ENCODE measurements at places on chromosomes 7 and 10.

- DNase-seq = no peak
Measured at GRCh38 chr10:125778556-125778955, 2.9 kb upstream of the MMP21 start.

DNA sequence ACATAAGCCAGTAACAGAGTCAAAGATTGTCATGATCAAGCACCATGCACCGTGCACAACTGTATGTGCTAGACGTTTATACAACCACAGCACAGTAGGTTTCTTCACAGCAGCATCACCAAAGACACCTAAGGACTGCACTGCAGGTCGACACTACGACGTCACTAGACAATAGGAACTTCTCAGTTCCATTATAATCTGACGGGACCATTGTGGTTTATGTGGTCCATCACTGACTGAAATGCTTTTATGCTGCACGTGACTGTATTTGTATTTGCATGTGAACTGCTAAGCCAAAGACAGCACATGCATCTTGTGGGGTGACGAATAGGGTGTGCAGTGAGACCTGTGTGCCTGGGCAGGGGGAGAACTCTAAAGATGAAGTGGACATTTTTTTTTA, 164.9 kb downstream of the PARD3 start:
- DNase-seq = no peak

DNA sequence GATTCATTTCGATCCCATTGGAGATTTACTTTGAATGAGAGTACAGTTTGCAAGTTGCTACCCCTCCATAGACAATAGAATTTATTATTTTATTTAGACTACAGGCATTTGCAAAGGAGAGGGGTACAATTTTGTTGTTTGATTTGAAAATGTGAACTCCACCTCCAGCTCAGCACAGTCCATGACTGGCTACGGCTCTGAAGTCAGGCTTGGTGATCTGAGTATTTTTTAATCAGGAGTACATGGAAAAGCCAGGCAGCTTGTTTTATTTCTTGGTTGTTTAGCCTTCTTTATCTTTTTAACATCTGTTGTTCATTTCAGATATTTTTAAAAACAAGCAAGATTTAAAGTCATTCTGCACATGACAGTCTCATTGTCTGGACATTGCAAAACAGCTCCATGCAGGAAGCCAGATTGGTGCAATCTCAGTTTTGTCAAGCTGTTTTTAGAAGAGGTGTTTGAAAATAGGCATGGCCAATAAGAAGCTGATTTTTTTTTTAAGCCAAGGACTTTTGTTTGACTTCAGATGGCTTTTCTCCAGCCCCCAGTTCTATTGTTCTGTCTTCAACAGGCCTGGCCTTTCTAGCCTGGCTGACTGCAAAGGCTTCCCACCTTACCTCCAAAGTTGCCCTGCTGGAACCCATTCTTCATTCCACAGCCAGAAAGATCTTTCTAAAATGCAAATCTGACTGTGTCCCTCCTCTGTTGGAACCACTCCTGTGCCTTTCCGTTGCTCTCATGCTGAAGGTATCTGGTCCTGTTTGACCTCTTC, 12.2 kb downstream of the PLXDC2 start:
- no peak for DNase-seq

- no peak for DNase-seq
Measured at GRCh38 chr10:120748519-120748918, 102.6 kb upstream of the WDR11 start.

- DNase-seq = no peak
Measured at GRCh38 chr7:24406053-24406788, 122.2 kb downstream of the NPY start.

- no peak for DNase-seq
Measured at GRCh38 chr7:2170576-2171521, 61.9 kb downstream of the MAD1L1 start.

DNA sequence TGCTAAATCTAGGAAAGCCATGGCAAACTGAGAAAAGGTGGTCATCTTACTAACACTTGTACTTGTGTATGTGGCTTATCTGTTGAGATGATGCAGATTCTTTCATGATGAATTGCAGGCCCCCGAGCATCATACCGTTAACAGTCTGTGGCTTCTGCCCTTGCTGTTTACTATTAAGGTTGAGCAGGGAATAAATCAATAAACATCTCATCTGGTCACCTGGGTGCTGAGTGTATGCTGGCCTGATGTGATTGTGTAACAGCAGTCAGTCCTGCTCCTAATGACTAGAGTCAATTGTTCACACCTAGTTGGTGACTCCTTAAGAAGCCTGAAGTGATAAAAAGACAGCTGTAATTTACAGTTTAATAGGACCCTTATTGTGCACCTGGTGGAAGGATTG, 8.3 kb upstream of the GNAT3 start:
- DNase-seq = no peak

- DNase-seq = no peak
Measured at GRCh38 chr7:39709768-39710311, 86.5 kb downstream of the RALA start.

- DNase-seq = no peak
Measured at GRCh38 chr7:45182856-45183710, 25.5 kb downstream of the RAMP3 start.

DNA sequence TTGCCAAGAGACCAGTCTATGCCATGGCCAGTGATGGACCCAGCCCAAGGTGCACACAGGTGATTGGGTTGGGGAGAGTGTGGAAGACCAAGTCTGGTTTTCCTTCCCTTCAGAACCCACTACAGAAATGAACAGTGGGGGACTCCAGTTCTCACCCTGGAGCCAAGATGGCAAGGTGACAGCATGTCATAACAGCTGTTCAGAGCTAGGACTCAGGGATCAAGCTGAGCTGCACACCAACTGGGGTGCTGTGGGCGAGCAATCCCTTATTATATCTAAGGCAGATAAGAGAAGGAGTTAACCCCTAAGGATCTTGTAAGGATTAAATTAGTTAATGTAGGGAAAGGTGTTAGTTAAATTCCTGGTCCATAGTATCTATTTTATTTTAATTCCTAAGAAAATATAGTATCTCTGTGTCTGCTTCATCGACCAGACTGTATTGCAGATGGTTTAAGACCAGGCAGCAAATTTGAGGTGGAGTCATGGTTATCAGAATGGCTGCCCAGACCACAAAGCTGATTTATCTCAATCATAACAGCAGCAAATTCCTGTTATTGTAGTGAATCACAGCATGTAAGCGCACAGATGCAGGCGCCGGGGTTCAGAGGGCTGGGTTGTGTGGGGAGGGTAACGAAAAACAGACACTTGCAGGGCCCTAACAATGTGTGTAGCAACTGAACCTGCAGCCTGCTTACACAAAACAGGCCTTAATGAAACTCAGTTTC, 208.7 kb upstream of the ZNF32 start:
- DNase-seq = no peak

DNA sequence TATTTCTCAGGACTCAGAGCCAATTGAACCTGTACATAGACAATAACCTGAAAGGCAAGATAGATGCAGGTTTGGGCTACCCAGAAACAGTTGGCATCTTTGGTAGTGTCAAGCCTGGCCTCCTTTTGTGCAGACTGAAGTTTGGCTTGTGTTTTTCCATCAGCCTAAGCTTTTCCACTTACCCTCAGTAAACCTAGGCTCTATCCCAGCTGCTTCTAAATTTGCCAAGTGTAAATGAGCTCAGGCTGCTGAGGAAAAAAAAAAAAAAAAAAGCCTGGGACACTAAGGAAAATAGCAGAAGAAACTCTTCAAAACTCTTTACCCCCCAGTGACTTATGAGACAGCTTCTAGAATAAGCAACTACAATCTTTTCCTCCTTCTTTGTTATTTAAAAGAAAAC, 316.3 kb upstream of the SORCS1 start:
- no peak for DNase-seq

GRCh38 chr7:119392-120163, 72.8 kb upstream of the FAM20C start:
- DNase-seq = no peak

DNA sequence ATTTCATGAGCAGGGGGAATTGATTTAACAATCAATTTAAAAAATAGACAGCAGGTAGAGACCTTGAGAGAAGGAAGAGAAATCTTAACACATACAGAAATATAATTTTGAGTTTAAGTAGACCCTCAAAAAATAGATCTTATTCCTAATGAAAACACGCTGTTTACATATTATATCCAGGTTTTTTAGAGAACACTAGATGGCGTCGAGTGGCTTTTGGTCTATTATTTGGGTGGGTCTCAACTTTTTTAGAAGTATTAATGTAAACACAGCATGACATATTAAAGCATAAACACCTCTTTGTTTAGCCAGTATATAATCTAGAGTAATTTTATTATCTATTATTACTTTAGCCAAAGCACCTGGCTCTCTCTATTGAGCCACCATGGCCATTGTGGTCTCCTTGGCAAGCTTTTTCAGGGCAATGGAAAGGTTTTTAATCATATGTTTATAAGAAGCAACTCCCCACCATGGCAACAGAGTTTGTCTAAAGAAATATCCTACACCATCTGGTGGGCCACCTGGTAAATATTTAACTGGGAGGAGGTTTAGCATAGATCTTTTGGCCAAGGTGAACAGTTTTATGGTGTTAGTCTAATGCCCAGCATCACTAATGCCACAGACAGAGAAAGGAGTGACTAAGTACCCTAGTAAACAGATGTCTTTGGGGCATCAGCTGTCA, 59.7 kb upstream of the PRSS1 start:
- no peak for DNase-seq

DNA sequence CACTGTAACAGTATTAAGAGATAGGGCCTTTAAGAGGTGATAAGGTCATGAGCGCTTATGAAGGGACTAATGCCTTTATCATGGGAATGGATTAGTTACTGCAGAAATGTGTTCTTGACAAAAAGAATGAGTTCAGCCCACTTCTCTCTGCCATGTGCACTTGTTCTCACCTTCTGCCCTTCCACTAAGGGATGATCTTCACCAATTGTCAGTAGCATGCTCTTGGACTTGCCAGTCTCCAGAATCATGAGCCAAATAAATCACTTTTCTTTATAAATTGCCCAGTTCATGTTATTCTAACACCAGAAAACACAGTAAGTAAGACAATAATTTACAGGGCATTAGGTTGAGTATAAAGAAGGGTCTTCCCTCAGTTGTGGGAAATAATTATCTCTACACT, 189.1 kb downstream of the CRPPA start:
- no peak for DNase-seq

DNA sequence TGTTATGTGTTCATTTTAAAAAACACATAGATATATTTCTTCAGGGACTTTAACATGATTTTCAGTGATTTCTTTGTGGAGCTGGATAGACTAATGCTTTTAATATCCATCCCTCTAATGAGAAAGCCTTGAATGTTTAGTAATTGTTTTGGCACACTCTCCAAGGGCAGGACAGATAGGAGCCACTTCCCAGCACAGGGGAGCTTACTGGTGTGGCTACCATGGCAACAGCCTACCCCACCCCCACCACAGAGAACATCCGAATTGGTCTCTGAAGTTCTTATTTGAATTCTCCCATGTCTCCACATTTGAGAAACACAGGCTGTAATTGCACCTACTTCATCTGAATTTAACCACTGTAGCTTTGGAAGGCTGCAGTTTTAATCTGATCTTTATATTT, 87.7 kb downstream of the PRKG1 start:
- DNase-seq = no peak

- no peak for DNase-seq
Measured at GRCh38 chr7:52961084-52961483, 74.3 kb upstream of the POM121L12 start.

- no peak for DNase-seq
Measured at GRCh38 chr7:36513393-36513792, 123.7 kb downstream of the ANLN start.

GRCh38 chr7:27187475-27188385, 2.7 kb upstream of the HOXA11 start:
- DNase-seq = no peak

- DNase-seq = no peak
Measured at GRCh38 chr10:18949391-18949790, 99.2 kb upstream of the MALRD1 start.

- DNase-seq = no peak
Measured at GRCh38 chr7:83347945-83348444, 185.3 kb upstream of the PCLO start.

- no peak for DNase-seq
Measured at GRCh38 chr7:158973440-158973839, 117.1 kb downstream of the DYNC2I1 start.

- no peak for DNase-seq
Measured at GRCh38 chr7:104142147-104142546, 65.7 kb downstream of the ORC5 start.

DNA sequence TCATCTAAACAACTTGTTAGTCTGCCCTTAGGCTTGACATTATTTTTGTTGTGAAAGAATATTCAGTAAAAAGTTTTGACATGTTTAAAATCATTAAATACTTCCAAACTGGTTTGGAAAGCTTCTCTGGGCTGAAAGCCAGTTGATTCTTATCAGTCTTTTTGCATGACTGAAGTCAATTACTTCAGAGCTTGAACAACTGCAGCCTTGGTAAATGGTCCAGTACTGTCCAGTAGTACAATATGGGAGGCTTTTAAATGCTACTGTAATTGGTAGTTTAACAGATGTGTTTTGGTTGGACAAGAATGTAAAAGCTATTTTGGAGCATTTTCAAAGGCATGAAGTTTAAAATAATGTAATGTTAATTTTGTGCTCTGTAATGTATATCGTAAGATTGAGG, 103.4 kb downstream of the SDK1 start:
- no peak for DNase-seq

DNA sequence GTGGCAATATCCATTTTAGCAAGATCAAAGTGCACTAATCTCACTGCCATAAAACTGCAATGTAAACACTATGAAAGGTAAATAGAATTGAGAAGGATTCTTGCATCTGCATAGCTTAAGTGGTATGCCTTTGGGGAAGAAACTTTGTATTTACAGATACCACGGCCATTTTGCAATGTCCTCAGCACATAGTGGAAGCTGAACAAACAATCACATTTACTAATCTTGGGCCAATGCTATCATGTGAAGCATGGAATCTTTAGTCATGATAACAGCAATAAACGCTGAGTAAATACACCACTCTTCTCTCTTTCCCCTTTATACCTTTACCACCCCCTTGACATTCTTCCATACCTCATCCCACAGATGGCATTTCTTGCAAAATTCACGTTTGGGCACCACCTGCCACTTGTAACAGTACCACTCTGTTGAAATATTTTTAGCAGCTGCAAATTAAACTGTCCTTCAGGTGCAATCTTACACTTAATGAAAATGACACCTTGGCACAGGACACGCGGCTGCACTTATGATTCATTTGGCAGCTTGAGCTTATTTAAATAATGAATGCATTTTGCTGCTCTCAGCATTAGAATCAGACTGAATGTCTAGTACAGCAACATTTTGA, 171.8 kb downstream of the SEMA3A start:
- DNase-seq = no peak

DNA sequence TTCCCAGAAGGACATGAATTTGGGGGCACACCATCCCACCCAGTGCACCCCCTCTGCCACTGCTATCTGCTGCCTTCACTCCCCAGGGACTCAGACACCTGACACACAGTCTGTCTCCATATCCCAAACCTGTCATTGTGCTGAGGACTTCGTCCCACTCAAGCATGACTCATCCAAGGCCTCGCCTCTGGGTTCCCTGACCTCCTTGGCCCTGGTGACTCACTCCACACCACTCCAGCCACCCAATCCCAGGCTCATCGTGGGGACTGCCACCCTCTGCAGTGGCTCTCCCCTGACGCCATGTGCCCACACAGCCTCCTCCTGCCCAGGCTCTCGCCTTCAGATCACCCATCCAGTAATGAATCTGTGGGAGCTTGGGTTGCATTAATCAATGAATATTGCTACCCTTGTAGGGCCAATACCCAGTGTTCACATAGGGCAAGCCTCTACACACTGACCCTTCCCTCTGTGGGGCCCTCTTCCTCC, 6.6 kb upstream of the INSIG1 start:
- DNase-seq = no peak
